ENCODE measurements at places on chromosomes 5 and 9.

- no peak for DNase-seq
Measured at GRCh38 chr5:81426359-81427030, 32.6 kb upstream of the ACOT12 start.

GRCh38 chr5:138936225-138936967, 61.3 kb upstream of the LRRTM2 start:
- DNase-seq = no peak

- DNase-seq = no peak
Measured at GRCh38 chr9:72995131-72996024, 42.5 kb upstream of the ALDH1A1 start.

DNA sequence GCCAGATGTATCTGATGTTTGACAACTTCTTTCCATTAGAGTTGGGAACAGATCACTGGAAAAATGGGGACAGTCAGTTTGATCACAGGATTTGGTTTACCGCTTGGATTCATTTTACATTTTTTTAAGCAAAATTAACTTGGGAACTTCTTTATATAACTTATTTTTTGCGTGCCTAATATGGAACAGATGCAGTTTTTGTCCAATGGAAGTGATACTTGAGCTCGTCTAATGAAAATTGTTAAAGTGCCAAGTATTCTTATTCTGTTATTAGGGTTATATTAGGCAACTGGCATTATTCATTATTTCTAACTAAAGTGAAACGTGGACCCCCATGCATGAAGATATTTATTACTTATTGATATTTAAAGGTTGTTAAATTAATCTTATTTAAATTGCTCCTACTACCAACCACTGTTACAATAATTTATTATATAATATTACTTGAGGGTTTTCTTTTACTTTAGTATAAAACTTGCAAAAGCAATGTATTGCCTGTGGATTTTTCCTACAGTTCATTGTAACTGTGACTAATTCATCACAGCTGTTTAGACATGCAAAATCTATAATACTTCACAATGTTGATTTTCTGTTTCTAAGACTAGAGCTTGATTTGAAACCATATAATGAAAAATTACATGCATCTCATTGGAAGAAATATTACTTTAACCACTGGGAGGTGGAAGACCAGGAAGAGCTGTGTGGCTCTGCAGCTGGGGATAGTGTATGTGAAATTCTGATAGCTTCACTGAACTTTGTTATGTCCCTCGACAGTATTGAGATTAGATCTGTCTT, 787.3 kb upstream of the WWC1 start:
- DNase-seq = no peak

DNA sequence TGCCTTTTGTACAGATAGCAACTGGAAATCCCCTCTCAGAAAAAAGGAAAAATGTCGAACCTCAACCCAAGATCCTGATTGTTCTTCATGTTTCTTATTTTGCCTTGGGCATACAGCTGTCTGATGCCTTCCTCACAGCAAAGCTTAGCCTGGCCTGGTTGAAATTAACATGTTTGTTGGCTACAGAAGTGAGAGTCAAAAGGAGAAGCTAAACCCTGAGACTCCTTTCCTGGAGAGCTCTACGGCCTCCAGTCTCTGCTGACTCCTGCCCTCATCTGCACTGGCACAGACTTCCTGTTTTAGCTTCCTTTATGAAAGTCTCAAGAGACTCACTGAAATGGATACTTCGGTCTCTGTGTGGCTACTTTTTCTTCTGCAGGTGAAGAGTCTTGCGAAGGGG, 186.7 kb downstream of the PARP8 start:
- no peak for DNase-seq

DNA sequence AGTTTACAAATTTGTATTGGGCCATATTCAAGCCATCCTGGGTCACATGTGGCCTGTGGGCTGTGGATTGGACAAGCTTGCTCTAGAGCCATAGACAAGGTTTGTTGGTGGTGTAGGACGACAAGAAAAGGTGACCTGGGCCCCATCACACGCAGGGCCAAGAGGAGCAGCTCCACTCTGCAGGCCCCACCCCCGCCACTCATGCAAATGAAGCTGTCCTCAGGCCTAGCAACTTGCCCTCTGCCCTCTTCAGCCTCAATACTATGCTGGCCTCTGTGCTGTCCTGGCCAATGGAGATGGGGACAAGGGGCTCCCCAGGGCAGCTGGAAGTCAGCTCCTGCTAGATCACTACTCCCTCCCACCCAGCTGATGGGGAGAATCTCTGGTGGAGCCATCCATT, 55.2 kb upstream of the TMEM252 start:
- DNase-seq = no peak

GRCh38 chr5:137734962-137735554, 831 bp downstream of the KLHL3 start:
- no peak for DNase-seq

DNA sequence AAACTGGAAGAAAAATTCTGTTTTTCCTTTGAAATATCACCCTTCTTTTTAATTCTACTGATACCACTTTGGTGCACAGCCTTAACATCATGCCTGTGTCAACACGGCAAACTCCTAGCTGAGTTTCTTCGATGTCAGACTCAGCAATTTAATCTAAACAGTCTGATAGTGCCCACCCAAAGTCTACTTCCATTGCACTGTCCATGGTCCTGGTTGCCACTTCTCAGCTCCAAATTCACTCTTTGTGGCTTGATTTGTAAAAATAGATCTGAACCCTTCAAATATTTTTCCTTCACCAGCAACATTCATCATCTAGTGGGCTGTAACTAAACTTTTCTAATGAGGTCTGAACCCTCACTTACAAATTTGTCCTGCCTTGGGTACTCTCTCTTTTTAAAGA, 107.8 kb downstream of the NUDT12 start:
- DNase-seq = no peak

- DNase-seq = no peak
Measured at GRCh38 chr5:66860199-66860975, 264.2 kb downstream of the MAST4 start.

- DNase-seq = no peak
Measured at GRCh38 chr5:68562308-68562707, 346.8 kb downstream of the PIK3R1 start.

GRCh38 chr9:129596541-129597331, 24.2 kb downstream of the C9orf50 start:
- no peak for DNase-seq

- DNase-seq = no peak
Measured at GRCh38 chr9:122883125-122883524, 22.0 kb downstream of the RC3H2 start.

DNA sequence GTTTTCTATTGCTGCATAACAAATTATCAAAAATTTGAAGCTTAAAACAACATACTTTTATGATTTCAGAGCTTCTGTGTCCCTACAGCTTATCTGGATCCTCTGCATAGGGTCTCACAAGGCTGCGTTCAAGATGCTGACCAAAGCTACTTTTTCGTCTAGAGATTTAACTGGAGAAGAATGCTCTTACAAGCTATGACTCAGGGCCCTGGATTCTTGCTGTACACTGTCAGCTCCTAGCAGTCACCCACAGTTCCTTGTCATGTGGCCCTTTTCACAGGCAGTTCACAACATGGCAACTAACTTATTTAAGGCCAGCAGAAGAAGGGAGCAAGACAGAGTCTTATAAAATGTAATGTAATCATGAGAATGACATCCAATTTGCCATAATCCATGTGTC, 70.8 kb upstream of the FAM174A start:
- no peak for DNase-seq

DNA sequence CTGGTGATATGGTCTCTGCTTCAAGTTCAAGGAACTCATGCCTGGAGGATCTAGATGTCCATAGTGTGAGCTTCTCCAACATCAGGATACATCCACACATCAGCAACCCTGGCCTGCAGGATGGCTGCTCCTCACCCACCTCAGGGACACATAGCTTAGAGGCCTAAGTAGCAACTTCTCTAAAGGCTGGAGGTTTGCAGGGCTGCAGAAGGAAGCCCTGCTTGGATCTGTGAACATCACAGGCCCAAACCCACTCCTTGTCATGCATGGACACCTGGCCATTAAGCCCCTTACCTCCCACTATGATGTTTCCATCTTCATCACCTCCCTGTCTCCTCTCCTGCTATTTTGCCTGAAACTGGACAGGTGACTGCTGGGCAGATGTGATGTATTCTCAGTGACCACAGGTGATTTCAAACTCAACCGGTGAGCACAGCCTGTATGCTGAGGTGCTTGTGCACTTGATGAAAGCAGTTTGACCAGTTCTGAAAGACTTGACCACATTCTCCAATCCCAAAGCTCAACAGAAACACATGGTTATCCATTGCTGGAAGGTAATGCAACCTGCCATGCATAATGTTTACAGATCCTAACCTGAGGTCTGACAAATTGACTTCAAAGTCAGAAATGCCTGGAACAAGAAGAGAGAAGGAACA, 205.2 kb downstream of the FSTL4 start:
- DNase-seq = no peak

GRCh38 chr9:115022760-115023434, 92.5 kb upstream of the TNFSF8 start:
- no peak for DNase-seq

GRCh38 chr5:150653145-150653761, 7.8 kb upstream of the MYOZ3 start:
- DNase-seq = no peak

DNA sequence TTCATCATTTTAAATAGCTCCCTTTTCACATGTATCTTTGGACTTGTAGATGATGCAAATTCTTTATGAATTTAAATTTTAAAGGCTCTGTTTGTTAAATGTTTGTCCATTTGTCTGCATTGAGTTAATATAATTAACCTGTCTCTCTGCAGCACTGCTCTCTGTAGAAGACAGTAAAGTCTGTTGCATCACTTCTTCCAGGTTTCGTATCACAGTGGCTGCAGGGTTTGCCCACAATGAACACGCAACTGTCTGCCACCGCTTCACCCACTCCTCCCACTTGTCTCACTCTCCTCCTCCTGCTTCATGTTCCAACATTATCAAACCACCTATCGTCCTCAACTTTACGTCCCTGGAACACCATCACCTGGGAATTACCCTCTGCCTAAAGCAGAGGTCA, 231.3 kb upstream of the SLC30A5 start:
- no peak for DNase-seq

- DNase-seq = no peak
Measured at GRCh38 chr9:129803676-129804060, 684 bp downstream of the TOR1B start.

DNA sequence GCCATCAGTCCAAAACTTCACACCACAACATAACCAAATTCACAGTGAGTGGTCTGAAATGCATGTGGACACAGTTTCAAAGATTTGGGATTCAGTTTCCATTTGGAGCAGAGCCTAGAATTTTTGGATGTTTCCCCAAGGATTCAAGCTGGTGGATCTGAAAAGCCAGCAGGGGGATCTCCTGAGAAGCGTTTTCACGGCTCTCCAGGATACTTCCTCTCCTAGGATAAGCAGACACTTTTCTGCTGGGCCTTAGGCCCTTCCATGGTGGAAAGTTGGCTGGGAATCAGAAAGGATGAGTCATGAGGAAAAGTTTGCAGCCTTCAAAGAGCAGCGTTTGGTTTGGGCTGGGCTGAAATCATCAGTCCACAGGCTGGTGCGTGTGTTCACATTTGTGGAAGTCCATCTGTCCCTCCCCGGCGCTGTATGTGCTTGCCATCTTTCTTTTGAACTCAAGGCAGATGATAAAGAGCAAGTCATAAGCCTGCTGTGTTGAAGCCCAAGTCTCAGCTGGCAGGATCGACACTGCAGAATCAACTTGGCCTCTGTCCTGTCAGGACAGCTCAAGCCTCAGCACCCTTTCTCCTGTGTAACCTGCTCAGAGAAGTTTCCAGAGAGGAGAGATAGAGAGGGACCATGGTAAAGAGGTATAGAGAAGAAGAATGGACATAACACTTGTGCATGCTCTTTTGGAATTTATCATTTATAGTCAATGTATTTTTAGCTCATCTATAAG, 152.6 kb upstream of the MSX2 start:
- no peak for DNase-seq

- no peak for DNase-seq
Measured at GRCh38 chr5:146718609-146719008, 159.9 kb downstream of the PPP2R2B start.

GRCh38 chr9:38284039-38284575, 108.4 kb upstream of the ALDH1B1 start:
- no peak for DNase-seq

DNA sequence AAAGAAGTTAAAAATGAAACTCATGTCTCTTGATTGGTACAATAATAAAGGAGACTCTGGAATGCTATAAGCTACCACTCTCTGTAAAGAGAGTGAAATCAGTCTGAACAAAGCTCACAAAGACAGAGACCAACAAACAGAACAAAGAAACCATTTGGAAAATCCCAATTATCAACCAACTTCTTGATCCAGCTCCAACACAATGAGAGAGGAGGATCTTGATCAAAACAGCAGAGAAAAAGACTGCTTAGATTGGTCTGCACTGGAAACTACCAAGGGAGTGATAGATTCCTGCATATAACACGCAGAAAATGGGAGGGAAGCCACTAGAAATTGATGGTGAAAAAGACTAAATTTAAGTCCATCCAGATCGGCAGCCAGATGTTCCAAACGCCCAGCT, 23.1 kb upstream of the RNF38 start:
- no peak for DNase-seq

DNA sequence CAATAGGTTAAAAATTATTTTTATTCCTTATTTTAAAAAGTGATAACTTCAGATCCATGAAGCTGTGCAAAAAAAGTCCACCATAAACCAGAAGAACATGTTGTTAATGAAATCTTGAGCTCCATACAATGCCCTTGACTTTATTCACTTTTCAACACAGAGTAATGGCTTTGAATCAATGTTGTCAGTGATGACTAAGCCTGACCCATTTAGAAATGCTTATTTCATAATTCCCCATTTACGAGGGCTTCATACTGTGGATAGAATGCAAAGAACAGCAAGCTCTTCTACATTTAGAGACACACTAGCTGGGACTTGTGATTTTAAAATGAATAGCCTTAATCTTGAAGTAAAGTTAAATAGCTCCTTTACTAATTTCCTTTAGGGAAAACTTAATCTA, 25.7 kb upstream of the IL9 start:
- DNase-seq = no peak

GRCh38 chr5:97078958-97079743, 63.3 kb downstream of the LIX1 start:
- DNase-seq = no peak

- no peak for DNase-seq
Measured at GRCh38 chr5:135477613-135478066, 25.5 kb upstream of the TIFAB start.

DNA sequence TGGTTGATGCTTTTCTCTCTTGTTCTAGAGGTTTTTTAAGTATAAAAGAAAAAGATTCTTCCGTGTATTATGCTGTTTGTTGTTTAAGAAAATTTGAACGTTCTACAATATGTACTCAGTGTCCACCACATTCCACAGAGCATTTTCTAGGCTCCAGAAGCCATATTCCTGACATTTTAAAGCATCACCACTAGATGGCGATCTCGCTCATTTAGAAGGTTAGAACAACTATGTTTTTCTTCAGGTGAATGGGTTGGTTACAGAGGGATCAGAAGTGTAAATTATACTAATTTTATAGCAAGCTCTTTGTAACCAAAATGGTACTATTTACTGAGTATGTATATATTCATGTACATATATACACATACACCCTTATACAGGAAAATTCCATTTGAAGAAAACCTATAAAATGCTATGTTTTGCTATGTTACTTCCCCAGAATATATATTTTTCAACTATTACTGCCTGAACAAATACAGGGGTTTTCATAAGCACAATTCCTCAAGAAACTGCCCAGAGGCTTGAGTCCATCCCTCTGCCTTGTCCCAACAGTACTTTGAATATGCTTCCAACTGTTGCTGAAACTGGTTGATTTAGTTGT, 284.3 kb downstream of the CCDC171 start:
- no peak for DNase-seq

GRCh38 chr5:178381921-178382695, 149.5 kb upstream of the PHYKPL start:
- no peak for DNase-seq
